ENCODE measurements at places on chromosomes 7 and 10.

- no peak for DNase-seq
Observed at GRCh38 chr7:47654672-47655298, 72.9 kb upstream of the TNS3 start.

- DNase-seq, result no peak
Observed at GRCh38 chr10:97843281-97843671, 6.4 kb upstream of the GOLGA7B start.

DNA sequence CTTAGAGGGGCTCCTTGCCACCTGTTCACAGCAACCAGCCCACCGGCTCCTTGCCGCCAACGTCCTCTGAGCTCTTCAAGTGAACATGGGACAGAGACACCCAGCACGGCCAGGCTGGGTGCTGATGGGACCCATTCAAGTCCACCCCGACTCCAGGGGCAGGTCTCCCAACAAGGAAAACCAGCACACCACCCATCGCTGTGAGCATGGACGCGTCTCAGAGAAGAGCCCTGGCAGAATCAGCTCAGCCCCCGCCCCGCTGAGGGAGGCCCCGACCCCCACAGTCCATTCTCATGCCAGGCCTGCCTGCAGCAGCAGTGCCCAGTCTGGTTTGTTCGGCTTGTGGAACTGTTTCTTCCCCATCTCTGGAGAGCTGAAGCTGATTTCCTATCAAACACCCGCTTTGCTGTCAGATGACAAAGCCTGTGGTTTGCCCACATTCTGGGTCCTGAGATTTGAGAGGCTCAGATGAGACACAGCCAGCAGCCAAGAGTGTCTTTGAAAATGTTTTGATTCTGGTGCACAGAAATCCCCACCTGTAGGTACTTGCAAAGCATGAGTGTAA lies 216.6 kb downstream of the ZMYND11 start:
- DNase-seq, result peak; percentile 3

DNA sequence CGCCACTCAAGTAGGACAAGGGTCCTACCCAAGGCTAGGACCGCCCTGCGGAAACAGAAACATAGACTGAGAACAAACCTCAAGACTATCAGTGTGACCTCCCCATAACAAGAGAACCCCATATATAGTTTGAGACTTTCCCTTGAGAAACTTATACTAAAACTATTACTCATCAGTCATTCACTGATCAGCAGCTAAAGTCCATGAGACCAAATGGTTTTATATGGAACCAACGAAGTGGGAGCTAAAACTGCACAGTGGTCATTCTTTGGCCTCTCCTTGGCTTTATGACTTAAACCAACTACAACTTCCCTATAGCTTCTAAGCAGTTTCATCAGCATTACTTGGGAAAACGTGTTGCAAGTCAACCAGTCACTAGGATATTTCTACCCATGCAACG lies 13.7 kb upstream of the ZSCAN21 start:
- no peak for DNase-seq

GRCh38 chr7:21430575-21430954 lies 2.7 kb downstream of the SP4 start:
- DNase-seq, result no peak

DNA sequence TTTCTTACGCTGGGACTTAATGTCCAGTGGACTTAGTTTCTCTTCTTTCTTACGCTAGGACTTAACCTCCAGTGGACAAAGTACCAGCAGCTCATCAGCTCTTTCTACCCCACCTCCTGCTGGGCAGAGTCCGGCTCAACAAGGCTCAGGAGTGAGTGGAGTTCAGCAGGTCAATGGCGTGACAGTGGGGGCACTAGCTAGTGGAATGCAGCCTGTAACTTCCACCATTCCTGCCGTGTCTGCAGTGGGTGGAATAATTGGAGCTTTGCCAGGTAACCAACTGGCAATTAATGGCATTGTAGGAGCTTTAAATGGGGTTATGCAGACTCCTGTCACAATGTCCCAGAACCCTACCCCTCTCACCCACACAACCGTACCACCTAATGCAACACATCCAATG lies 199.7 kb downstream of the MLLT10 start:
- DNase-seq, result no peak

- DNase-seq, result no peak
Observed at GRCh38 chr10:1256432-1256725, 200.2 kb downstream of the WDR37 start.

GRCh38 chr10:61478621-61479312 lies 25.6 kb upstream of the TMEM26 start:
- DNase-seq, result no peak

- no peak for DNase-seq
Observed at GRCh38 chr10:70832852-70833528, 17.2 kb downstream of the SGPL1 start.

DNA sequence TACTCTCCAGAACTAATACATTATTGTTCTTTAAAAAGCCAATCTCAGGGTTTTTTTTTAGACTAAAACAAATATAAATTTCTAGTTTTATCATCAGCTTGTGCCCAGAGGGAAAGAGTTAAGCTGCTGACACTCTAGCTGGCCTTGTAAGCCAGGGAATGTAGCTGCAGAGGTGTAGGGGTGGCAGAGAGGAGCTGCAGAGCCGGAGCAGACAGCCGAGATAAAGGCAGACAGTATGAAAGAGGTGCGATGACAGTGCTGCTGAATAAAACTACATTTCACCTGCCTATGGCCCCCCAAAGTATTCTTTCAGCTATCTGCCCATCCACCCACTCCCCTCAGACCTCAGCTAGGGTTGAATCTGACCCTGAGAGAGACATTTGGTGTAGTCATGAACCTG lies 653.7 kb upstream of the ZWINT start:
- no peak for DNase-seq

- DNase-seq, result no peak
Observed at GRCh38 chr10:44356139-44357022, 28.5 kb downstream of the CXCL12 start.

DNA sequence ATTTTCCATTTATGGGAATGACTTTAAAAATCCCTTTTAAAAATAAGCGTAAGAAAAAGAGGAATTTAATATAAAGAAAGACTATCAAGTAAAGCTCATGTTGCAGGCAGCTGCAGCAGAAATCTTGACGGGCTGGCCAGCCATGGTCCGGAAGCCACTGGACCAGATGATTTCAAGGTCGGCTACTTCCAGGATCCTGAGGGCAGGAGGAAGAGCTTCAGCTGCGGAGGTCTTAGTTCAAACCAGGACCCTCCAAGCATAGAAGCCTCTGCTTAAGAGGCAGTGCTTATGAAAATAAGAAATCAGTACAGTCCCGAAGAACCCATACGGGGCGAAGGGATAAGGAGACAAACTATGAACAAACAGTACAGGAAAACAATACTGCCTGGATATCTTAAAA lies 220.2 kb upstream of the CELF2 start:
- no peak for DNase-seq

GRCh38 chr10:31620226-31621151 lies 301.5 kb downstream of the ZEB1 start:
- no peak for DNase-seq

DNA sequence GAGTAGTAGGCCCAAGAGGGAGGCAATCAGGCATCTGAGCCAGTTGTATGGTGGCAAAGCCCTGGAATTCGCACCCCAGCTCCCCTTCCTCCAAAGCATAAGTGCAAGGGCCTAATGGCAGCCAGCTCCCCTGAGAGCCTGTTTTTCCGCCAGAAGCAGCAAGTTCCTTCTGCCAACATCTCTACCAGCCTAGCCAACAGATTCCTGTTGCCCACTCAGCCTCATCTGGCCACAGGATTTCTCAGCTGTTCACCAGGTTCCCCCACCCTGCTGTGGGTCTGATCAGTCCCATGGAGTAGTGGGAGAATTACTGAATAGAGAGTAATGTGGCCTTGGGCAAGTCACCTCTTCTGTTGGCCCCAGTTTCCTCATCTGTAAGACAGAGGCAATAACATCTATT lies 186.2 kb upstream of the PDE1C start:
- DNase-seq, result no peak

DNA sequence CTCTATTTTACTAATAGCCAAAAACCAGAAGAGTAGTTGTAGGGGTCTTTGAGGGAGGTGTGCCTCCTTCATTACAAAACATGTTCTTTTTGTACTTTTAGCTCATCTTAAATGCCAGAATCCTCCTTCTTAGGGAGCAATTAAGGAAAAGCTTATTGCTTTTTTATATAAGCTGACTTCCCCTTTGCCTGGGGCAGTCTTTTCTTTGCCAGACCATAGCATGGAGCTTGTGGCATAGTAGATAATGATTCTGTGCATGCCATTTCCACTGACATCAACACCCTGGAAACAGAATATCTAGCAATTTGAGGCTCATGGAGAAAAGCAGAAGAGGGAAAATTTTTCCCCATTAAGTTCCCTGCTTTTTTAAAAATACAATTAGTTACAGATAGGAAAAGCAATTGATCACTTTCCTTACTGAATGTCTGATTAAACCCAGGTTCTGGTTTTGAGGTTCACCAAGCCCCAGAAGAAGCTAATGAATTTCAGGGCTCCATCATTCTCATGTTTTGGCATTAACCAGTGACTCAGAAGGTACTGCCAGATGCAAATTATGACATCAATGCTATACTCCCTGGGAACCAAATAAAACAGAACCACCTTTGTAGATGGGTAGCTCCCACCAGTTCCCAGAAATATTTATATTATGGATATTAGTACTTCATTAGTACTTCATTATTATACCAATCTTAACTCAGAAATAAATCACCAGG lies 410.6 kb downstream of the KCNMA1 start:
- DNase-seq, result no peak

DNA sequence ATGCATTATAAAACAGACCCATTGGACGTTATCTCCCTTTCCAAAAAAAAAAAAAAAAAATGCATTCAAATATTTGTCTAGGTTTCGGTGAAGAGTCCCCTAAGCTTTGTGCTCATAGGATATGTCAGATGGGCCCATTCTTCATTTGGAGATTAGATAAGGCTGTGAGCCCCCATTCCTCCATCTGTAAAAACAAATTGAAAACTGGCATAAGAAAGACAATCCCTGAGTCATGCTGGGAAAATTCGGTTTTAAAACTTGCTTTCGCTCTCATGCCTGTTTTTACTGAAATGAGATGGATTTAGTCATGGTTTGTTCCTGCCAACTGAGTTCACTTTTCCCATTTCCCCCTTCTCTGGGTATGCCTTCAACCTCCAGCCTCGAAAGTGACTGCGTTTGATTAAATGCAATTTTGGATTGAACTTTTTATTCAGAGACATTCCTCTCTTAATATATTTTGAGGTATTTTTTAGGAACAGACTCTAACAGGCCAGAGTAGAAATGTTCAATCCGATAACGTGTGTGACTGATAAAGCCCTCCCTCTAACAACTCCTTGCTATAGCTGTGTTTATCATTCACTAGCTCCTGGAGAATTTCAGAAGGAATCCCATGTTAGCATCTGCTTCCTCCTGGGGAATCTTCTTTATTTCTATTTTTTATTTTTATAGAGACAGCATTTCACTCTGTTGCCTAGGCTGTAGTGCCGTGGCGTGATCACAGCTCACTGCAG lies 190.9 kb upstream of the LYZL2 start:
- DNase-seq, result no peak

GRCh38 chr10:105342606-105343005 lies 701.5 kb downstream of the SORCS3 start:
- no peak for DNase-seq

DNA sequence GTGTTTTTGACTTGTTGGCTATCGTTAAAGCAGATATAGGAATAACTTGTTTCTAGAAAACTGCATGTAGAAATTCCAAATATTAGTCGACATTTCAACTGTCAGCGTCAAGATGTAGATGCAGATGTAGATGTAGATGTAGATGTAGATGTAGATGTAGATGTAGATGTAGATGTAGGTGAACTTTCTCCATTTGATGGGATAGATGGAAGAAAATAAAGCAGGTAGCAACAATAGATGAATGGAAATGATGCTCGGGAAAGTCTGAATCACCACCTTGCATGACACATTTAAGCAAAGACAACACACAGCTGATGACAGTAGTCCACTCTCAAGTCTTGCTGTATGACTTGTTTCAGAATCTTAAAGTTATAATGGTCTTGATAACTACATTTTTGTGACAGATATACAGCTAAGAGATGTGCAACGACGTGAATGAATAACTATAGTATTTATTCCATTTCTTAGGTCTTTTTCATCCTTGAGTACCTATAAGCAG lies 53.5 kb downstream of the SND1 start:
- no peak for DNase-seq

DNA sequence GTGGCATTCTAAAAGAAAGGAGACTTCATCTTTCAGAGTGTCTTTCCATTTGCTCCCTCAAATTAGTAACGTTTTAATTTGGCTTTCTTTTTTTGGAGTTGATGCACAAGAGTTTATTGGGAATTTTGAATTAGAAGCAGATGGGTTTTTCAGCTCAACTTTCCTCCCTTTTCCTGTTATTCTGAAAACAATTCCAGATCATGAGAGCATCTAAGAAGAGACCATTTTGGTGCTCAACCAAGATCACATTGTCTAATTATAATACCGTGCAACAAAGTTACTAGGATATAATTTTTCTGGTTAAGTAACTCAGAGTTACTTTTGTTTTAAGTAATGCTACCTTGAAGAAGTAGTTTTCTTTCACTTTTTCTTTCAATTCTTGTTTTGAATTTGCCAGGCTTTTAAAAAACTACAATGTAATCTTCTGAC lies 396.6 kb upstream of the KLF6 start:
- DNase-seq, result no peak

DNA sequence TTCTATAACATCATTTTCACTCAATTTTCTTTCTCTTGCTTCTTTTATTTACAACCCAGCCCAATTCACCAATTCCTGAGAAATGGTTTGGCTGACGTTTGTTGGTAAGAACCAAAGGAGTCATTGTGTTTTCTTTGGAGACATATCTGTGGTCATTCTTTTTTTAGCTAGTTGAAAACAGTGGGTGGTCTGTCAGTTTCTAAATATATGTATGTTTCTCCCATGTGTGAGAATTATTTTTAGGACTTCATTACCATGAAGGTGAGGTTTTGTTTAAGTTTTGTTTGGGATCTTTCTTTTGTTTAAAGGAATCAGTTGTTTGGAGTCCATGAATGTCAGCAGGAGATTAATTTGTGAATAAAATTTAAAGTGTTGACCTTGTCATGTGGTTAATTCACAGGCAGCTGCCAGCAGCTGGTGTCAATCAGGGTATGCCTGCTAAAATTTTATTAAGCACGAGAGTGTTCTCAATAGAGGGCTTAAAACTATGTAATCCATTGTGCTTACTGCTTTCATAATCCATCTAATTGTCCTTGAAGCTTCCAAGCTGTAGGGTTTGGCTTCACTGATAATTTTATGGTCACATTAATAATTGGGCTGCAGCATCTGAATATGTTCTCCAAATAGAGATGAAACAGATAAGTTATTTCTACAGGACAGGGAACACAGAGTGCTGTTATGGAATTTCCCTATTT lies 38.7 kb downstream of the INSYN2A start:
- DNase-seq, result no peak

- DNase-seq, result no peak
Observed at GRCh38 chr7:70572571-70572970, 559.4 kb upstream of the GALNT17 start.

Measured in CD4-positive, alpha-beta T cell treated with Interleukin-21 for 1 hour (primary cell).